T-helper 9 cell (primary cell): ENCODE measurements at places on chromosomes 4 and X.

GRCh38 chrX:119194621-119195020, 41.5 kb upstream of the PGRMC1 start:
- no peak for DNase-seq

DNA sequence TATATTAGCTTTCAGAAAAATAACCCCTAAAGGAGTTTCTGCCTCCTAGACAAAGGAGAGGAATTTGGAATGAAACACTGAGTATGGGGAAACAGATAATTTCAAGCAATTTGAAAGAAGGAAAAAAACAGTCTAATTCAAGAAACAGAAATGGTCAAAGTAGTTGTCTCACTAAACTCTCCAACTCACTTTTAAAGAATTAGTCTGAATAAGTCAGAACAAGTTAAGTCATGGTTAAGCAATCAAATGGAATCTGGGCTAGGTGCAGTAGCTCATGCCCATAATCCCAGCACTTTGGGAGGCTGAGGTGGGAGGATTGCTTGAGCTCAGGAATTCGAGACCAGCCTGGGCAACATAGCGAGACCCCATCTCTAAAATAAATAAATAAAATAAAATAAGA, 95.7 kb upstream of the GRIA3 start:
- DNase-seq, result no peak

DNA sequence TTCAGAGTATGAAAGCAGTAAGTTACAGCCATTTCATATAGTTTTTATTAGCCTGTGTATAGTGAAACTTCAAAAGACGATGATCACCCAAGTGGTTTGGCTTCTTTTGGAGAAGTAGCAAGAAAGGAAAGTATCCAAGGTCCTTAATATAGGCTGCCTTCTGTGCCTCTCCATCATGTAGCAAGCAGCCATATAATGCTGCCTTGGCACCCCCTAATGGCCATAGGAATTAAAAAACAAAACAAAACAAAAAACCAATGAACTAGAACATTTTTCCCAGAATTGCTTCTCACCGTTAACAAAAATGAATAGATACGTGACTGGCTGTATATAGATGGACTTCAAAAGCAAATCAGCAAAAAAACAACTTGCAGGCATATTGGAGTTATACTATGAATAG, 18.9 kb downstream of the LAMP2 start:
- DNase-seq, result no peak

DNA sequence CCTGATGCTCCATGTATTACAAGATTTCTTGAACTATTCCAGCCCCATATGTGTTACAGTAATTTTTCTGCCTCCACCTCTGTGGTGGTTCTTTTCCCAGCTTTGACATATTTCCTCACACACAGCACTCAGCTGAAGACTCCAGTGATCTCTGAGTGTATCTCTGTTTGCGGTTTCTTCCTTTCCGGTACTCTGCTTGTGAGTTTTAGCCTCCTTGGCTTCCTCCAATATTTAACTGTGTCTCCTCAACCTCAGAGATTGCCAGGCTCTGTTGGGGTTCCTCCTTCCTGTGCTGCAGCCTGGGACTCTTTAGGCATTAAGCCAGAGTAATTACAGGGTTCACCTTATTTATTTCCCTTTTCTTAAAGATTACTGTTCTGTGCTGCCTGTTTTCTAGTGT, 73.2 kb downstream of the NFKB1 start:
- no peak for DNase-seq

DNA sequence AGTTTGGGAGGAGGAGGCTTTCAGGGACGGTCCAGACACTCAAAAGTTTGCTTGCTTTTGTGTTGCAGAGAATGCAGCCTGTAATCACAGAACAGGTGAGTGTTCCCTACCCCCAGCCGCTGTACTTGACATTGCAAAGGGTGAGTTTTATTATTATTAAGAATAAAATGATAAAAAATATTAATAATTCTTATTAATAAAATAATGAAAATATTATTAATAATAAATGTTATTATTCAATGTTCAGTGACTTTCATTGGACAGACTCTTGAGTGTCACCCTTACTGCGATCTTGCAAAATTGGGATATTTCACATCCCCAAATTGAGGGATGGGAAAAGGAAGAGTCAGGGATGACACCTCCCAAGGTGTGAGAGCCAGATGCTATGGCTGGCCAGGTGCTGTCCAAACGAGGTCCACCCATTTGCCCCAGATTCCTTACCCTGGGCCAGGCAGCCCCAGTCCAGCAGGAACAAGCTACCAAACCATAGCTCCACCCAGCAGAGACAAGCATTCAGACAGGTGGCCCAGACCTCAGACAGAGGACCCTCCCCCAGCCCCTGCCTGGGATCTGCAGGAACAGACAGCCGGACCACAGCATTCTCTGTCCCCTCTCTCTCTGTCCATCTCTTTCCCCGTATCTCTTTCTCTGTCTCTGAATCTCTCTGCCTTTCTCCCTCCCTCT, 22.4 kb downstream of the IL3RA start:
- DNase-seq, result no peak

GRCh38 chr4:41360921-41361793, 104.4 kb downstream of the UCHL1 start:
- DNase-seq, result no peak

GRCh38 chr4:182385897-182386296, 142.7 kb downstream of the TENM3 start:
- DNase-seq, result no peak

DNA sequence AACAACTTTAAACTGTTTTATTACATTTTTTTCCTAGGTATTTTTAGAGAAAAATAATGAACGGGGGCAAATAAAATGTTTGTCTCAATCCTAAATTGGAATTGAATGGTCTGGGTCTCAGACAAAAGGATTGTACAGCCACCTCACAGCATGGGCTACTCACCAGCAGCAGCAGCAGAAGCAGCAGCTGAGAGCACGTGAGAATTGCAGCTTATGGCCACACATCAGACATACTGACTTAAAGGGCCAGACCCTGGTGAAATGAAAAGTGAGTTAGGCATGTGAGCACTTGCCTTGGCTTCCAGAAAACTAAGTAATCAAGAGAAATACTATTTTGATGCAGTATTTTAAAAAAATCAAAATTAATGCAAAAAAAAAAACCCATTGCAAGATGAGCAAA, 56.6 kb downstream of the AASDH start:
- DNase-seq, result no peak

DNA sequence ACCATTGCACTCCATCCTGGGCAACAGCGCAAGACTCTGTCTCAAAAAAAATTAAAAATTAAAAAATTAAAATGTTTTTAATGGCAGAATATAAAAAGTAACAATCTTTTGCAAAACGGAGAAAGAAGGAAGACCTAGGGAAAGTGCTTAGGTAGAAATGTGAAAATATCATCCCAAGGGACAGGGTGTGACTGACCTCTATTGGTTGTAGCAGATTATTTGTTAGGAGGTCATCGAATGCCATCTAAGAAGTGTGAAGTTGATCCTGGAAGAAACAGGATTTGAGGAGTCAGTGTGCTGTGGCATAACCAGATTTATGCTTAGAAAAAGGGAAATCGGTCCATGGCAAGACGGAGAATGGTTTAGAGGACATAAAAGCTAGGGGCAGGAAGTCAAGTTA, 18.1 kb upstream of the C4orf36 start:
- no peak for DNase-seq

DNA sequence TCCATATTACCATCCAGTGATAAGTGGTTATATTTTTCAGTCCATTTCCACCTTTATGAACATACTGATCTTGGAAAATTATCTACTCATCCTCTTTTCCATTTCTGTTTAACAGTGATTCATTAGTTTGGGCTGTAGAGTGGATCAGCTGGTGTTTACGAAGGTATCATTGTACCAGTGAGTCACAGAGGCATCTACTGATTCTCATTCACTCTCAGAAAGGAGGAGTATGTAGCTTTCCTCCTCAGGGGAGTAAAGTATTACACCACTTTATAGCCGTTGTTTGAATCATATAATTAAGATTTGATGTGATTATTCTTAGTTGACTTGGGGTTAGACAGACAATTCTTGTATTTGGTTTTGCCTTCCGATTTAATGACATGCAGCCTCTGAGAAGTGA, 74.7 kb downstream of the GALNT7 start:
- DNase-seq, result no peak

DNA sequence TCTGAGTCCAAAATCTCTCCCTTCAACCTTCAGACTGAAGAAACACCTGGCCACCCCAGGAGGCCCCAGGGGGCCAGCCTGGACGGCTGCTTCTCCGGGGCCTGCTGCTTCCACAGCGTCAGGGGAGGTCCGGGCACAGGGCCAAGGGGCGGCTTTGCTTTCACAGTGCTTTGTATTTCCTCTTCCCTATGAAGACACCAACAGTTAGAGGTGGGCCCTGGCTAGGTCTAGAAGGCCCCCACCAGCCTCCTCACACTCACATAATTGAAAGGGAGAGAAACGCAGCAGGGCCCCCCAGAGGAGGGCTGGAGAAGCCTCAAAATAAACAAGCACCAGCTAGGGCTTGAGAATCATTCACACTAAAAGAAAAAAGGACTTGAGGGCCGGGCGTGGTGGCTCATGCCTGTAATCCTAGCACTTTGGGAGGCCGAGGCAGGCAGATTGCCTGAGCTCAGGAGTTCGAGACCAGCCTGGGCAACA, 17.8 kb downstream of the SCD5 start:
- DNase-seq, result no peak

DNA sequence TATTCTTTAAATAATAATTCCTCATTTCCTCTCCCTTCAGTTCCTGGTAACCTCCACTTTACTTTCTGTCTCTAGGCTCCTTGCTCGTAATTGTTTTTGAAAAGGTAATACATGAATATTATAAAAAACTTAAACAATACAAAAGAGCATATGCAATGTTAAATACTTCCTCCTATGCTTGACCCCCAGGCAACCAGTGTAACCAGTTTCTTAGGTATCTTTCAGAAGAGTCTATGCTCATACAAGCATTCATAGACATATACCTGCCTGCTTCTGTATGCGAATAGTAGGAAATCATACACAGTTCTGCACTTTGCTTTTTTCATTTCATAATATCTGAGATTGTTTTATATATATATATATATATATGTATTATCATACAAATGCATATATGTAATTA, 2.6 kb upstream of the MID2 start:
- DNase-seq, result no peak

- DNase-seq, result no peak
These were observed 68.7 kb downstream of the WFS1 start for GRCh38 chr4:6338175-6338950.

- no peak for DNase-seq
These were observed 48.3 kb upstream of the SLC4A4 start for GRCh38 chr4:71290476-71290875.

DNA sequence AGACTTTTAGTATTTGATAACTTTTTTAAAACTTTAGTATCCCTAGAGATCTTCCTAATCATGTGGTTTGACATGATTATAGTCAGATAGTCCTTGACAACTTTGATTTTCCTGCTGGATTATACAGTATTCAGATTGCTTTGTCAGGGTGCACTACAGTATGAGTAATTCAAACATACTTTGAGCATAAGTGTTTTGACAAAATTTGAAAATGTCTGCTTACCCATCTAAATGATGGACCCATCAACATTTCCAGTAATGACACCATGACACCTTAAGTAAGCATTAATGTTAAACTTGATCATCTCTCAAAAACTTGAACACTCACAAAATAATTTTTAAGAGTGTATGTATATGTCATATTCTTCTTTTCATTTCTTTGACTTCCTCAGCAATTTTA, 514.5 kb upstream of the SMIM31 start:
- DNase-seq, result no peak

- no peak for DNase-seq
These were observed 65.0 kb downstream of the CPZ start for GRCh38 chr4:8657381-8658088.

GRCh38 chr4:168317621-168318020, 931 bp downstream of the DDX60 start:
- DNase-seq, result no peak

- DNase-seq, result no peak
These were observed 94.9 kb upstream of the MYOZ2 start for GRCh38 chr4:119040694-119041185.

- peak; percentile 16 for DNase-seq
These were observed 14.7 kb downstream of the CHST7 start for GRCh38 chrX:46588263-46588662.

GRCh38 chr4:107853444-107854355, 29.0 kb downstream of the SGMS2 start:
- DNase-seq, result no peak

GRCh38 chr4:152973629-152974467, 37.7 kb downstream of the FHDC1 start:
- no peak for DNase-seq

DNA sequence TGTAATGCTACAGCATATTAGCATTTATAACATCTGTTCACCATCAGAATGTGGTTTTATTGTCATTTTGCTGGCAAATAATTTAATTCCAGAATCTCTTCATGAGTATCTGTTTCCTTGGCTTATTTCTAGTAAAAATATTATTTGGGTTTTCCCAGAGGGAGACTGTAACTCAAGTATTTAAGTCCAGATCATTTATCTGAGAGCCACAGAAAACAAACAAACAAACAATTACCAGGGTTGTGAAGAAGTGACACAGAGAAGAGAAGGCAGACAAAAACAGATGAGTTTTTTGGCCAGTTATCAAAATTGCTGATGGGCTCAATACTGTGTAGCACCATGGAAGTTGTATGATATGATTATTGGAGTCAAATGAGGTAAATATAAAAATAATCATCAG, 515.1 kb downstream of the TECRL start:
- DNase-seq, result no peak

DNA sequence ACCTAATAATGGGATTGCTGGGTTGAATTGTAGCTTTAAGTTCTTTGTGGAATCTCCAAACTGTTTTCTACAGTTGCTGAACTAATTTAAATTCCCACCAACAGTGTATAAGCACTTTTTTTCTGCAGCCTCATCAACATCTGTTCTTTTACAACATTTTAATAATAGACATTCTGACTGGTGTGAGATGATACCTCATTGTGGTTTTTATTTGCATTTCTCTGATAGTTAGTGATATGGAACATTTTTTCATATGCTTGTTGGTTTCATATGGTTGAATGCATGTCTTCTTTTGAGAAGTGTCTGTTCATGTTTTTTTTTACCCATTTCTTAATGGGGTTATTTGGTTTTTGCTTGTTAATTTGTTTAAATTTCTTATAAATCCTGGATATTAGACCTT, 1718.9 kb downstream of the C4orf33 start:
- DNase-seq, result no peak

DNA sequence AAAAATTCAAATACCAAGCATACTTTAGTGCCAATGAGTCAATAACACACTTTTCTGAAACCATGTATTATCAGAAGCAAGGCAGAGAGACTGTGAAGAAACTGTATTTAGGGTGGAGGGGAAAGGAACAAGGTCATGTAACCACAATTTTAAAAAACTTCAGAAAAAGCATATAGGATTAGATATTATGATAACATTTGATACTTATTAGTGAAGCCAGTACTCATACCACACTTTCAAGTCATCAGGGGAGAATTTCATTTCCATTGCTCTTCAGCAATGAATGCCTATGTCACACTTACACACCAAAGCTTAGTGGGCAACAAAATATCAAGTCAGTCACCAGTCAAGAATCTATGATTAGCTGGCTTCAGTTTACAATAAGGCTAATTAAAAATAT, 602.2 kb downstream of the IL15 start:
- DNase-seq, result no peak

GRCh38 chr4:122195718-122196117, 43.6 kb downstream of the BLTP1 start:
- DNase-seq, result no peak

- no peak for DNase-seq
These were observed 9.8 kb upstream of the MSX1 start for GRCh38 chr4:4849524-4850193.

- DNase-seq, result no peak
These were observed 716.0 kb downstream of the CENPC start for GRCh38 chr4:66829310-66829709.
